Activated T-cell treated with anti-CD3 and anti-CD28 coated beads for 48 hours (primary cell): ENCODE measurements at places on chromosomes 5 and 9.

DNA sequence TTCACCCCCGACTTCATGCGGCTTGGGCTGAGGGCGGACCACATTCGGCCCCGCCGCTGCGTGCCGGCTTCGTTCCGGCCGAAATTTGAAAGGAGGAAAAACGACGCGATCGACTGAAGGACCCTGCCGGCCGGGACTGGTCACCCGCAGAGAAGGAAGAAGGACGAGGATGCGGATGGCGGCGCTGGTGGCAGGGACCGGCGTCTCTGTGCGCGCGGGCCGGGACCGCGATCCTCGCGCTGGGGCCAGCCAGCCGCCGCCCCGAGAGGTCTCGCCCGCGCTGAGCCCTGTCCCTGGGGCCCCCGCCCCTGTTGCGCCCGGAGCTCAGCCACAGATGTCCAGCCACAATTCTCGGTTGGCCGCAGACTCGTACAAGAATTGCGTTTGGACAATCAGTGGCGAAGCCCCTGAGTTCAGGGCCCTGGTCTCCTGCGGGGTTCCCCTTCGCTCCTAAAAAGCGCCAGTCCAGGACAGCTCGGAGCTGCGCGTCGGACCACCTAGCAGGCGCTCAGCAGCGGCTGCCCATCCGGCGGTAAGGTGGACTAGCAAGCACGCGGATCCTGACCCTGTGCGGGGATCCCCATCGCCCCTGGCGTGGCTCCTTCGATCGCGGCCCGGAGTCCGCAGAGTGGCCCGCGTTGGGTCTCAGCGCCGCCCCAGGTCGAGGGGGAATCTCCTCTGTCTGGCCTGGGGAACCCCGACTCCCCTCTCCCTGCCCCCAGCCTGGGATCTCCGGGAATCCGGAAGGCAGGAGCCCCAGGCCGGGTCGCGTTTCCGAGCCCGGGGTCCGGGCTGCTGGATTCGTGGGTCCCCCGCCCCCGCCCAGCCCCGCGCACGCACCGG, 21.3 kb downstream of the URM1 start:
- no peak for DNase-seq

GRCh38 chr9:107894572-107895261, 405.1 kb upstream of the KLF4 start:
- no peak for DNase-seq

DNA sequence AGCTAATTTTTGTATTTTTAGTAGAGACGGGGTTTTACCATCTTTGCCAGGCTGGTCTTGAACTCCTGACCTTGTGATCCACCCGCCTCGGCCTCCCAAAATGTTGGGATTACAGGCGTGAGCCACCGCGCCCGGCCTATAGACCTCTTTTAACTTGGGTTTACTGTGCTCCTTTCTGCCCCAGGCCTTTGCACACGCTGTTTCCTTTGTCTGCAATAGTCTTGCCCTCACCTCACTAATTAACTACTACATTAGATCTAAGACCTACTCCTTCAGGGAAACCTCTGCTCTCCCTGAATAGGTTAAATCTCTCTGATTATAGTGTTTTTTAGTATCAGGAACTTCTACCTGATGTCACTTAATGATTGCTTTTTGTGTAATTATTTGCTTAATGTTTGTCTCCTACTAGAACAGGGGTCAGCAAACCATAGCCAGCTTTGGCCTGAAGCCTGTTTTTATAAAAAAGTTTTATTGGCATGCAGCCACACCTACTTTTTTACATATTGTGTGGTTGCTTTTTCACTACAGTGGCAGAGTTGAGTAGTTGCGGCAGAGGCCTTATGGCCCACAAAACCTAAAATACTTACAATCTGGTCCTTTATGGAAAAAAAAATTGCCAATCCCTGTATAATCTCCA, 31.2 kb upstream of the TLE1 start:
- no peak for DNase-seq

GRCh38 chr5:57303985-57304384, 130.1 kb downstream of the GPBP1 start:
- no peak for DNase-seq

DNA sequence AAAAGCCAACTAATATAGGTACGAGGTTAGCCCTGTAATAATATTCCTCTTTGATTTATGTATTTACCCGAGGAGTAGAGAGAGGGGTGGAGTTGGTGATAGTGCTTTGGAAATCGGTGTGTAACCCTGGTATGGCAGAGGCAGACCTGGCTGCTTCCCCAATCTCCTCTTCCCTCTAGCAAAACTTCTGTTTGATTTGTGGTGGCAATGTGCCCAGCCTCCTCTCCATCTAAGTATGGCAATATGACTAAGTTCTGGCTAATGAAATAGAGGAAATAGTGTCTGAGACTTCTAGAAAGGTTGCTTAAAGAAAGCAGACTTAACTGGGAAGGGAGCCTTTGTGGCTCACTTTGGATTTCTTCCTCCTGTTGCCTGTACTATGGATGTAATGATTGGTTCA, 491.1 kb downstream of the ENC1 start:
- no peak for DNase-seq

DNA sequence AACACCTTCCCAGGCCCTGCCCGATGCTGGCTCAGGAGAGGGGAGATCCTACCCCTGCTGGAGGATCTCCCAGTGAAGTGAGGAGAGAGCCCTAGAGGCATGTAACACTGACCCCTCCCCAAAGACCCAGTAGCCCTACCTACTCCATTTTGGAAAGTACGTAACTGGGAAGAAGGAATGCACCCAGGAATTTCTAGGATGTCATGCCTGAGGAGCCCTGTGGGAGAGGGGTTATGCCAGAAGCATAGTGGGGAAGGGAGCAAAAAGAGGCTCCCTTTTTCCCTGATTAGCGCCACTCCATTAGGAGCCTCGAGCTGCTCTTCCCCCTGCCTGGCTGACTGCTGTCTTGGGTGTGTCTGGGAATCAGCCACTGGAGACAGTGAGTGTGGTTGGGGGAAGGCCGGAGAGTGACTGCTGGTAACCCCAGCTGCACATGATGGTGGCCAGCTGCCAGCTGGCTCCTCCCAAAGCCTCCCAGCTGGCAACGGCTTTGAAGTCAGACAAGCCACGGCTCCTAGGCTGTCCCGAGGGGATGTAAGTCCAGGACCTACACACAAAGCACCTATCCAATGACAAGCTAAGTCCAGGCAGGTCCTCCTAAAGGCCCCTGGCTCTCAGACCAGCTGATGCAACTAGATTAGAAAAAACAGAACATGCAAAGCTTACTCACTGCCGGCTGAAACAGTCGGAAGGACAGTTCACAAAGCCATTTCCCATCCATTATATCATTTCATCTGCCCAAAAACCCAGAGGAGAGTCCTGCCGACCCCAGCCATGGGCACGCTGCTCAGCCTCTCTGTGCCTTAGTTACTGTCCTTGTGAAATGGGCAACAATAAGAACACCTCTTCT, 136.5 kb upstream of the ABCA1 start:
- DNase-seq: no peak

DNA sequence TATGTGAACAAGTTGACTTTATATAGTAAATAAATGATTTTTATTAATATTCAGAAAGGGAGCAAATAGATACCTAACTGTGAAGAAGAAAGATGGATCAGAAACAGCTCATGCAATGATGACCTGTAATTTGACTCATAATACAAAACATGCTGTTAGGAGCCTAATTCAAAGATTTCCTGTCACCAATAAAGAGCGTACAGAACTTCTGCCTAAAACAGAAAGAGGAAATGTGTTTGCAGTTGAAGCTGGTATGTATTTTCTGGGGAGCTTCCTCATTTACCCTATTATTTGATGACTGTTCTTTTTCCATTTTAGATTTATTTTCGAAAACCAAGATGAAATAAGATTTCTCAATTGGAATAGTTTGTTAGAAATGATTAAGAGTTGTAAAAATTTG, 11.4 kb downstream of the YTHDC2 start:
- no peak for DNase-seq

DNA sequence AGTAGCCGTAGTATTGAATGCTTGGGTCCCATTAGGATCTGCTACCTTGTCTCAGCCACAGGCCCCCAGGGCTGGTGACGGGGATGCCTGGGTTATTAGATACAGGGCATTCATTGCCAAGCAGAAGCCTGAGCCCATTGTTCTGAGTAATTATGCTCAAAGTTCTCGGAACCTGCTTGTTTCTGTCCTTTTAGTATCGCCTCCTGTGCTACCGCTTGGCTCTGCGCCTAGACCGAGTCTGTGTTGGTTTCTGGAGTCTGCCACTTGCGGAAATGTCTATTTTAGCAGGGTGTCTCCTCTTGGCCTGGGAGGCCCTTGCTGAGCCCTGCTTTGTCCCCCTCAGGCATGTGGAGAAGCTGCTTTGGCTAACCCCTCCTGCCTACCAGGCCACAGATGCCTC, 506.1 kb downstream of the BNC2 start:
- no peak for DNase-seq

DNA sequence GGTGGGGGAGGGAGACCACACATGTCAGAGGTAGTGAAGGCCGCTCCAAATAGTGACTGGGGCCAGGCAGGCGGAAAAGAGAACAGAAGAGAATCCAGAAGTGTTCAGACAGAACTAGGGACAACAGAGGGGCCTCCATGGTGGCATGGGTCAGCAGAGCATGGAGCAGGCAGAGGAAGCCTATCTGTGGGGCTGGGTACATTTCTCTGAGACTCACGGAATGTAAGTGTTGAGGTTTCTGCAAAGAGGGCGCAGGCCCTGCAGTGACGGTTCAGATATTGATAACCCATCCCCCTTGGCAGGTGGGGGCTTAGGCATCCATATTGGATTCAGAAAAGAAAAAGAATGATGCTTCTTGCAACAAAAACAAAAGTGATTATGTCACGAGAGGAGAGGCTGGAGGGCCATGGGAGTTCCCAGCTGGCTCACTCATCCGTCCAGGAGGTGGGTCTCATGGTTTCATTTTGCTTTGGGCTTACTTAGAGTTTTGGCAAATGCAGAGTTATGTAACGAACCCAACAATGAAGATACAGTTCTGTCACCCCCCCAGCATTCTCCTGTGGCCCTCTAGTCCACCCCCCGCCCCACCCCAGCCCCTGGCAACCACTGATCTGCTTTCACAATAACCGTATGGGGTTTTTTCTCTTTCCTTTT, 5.4 kb upstream of the RMND5B start:
- no peak for DNase-seq

DNA sequence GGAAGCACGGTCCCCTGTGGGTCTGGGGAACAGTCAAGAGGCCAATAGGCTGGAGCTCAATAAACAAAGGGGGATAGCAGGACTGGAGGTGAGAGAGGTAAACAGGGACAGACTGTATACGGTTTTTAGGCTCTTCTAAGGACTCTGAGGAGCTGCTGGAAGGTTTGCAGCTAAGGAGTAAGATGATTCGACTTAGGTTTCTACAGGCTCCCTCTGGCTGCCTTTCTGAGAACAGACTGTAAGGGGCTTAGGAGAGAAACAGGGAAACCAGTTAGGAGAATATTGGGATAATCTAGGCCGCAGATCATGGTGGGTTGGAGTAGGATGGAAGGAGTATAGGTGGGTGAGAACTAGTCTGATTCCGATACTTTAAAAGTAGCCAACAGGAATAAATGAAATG, 10.4 kb downstream of the CDK5RAP2 start:
- no peak for DNase-seq

- DNase-seq: no peak
Measured at GRCh38 chr5:64125521-64125920, 40.1 kb upstream of the RNF180 start.

GRCh38 chr5:10244342-10244944, 5.2 kb downstream of the ATPSCKMT start:
- DNase-seq: no peak

DNA sequence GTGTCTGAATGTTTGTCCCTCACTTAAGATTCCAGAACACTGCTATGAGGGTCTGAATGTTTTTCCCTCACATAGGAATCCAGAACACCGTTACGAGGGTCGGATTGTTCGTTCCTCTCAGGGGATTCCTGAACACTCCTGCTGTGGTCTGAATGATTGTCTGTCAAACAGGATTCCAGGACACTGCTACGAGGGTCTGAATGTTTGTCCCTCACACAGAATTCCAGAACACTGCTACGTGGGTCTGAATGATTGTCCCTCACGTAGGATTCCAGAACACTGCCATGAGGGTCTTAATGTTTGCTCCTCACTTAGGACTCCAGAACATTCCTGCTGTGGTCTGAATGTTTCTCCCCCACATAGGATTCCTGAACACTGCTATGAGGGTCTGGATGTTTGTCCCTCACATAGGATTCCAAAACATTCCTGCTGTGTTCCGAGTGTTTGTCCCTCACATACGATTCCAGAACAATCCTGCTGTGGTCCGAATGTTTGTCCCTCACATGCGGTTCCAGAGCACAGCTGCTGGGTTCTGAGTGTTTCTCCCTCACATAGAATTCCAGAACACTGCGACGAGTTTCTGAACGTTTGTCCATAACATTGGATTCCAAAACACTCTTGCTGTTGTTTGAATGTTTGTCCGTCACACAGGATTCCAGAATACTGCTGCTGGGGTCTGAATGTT, 199.5 kb downstream of the FOXD4L6 start:
- DNase-seq: no peak

DNA sequence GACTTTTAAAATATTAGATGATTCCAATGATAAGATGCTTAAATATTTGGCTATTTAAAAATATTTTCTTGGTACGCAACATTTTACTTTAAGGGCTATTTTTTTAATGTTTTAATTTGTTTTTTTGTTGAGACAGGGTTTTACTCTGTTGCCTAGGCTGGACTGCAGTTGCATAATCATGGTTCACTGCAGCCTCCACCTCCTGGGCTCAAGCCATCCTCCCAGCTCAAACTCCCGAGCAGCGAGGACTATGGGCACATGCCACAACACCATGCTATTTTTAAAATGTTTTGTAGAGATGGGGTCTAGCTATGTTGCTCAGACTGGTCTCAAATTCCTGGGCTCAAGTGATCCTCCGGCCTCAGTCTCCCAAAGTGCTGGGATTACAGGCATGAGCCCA, 850.2 kb upstream of the DMAC1 start:
- DNase-seq: no peak

- no peak for DNase-seq
Measured at GRCh38 chr5:33343676-33344327, 97.0 kb upstream of the TARS1 start.

DNA sequence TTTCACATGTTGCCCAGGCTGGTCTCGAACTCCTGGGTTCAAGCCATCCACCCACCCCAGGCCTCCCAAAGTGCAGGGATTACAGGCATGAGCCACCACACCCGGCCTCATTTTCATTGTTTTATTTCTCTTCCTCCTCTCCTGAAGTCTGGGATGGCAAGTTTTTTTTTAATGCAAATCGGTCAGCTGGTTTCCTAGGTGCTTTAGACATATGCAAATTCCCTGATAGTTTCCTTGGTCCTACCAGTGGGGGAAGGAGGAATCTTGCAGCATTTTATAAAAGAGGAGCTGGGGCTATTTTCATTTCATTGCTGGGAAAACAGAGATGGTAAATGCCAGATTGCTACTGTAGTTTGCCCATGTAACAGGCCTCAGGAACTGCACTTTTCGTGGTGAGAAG, 179.4 kb downstream of the ACTL7B start:
- no peak for DNase-seq

- DNase-seq: no peak
Measured at GRCh38 chr9:92614763-92615461, 55.0 kb downstream of the IPPK start.

GRCh38 chr5:134073404-134073803, 41.1 kb upstream of the TCF7 start:
- no peak for DNase-seq

GRCh38 chr5:10685115-10685521, 75.9 kb downstream of the DAP start:
- no peak for DNase-seq
